Stimulated activated CD4-positive, alpha-beta T cell treated with anti-CD3 and anti-CD28 coated beads, Interleukin-15, amount 100 ng/mL, for 48 hours (primary cell): ENCODE measurements at places on chromosomes 7 and 10.

- DNase-seq = no peak
Measured at GRCh38 chr7:91005841-91006240, 258.4 kb upstream of the FZD1 start.

- DNase-seq = no peak
Measured at GRCh38 chr7:40915071-40915470, 780.3 kb downstream of the SUGCT start.

GRCh38 chr10:86849181-86849894 is 92.9 kb downstream of the BMPR1A start:
- no peak for DNase-seq

DNA sequence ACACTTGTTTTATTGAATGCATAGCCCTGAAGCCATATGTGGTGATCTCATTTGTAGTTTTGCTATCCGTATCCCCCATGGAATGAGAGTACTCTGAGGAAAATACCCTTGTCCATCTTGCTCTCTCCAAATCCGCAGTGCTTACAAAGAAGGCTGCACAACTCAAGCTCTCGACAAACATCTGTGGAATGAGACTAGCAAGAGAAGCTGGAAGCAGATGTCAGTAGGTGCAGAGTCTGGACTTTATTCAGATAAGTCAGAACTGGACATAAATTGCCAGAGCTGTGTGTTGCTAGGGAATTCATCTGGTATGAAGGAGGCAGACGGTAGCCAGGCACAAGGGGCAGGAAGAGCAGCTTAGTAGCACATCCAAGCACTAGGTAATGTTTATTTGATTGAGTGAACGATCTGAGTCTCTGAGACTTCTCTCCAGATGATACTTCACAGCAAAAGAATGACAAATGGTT is 1046.2 kb downstream of the XPNPEP1 start:
- no peak for DNase-seq

GRCh38 chr7:155287284-155287935 is 10.3 kb upstream of the INSIG1 start:
- no peak for DNase-seq

- DNase-seq = no peak
Measured at GRCh38 chr10:117946525-117947070, 100.1 kb downstream of the RAB11FIP2 start.

DNA sequence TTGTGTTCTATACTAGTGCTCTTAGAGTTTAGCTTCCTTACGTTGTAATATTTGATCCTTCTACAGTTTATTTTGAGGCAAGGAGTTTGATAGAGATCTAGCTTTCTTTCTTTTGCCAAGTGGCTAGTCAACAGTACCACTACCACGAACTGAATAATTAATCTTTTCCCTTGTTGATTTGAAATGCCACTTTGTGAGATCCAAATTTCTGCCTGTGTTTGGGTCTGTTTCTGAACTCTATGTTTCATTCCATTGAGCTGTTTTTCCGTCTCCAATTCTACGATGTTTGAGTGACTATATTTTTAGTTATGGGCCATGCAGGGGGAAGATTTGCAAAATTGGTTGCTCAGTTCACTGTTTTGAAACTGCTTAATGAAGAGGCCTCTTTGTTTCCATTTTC is 134.7 kb downstream of the KIAA1217 start:
- DNase-seq = no peak

- no peak for DNase-seq
Measured at GRCh38 chr7:25664593-25664992, 436.3 kb upstream of the NPVF start.

GRCh38 chr7:69992938-69993337 is 394.7 kb downstream of the AUTS2 start:
- no peak for DNase-seq

DNA sequence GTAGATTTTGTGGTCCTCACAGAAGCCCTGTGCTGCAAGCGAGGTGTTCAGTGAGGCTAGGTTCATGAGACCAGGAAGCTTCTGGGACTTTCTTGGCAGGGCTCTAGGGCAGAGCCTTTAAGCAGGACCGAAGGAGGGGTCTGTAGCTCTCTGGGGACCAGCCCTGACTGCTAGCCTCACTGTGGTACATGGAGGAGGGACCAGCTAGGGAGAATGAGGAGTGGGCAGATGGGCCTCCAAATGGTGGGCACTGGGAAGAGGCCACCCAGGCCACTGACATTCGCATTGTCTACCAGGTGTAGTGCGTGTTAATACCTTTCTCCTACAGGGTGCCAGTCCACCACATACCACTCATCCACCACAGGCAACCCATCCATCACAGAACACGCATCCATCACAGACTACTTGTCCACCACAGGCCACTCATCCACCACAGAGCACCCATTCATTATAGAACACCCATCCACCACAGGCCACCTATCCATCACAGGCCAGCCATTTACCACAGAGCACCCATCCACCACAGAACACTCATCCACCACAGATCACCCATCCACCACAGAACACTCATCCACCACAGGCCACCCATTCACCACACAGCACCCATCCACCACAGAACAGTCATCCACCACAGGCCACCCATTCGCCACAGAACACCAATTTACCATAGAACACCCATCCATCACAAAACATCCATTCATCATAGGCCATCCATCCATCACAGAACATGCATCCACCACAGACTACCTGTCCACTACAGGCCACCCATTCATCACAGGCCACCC is 31.6 kb upstream of the ZNF488 start:
- no peak for DNase-seq

GRCh38 chr10:90856964-90857634 is 740 bp downstream of the HTR7 start:
- DNase-seq = no peak

GRCh38 chr7:44960011-44960580 is 18.7 kb downstream of the MYO1G start:
- DNase-seq = no peak

DNA sequence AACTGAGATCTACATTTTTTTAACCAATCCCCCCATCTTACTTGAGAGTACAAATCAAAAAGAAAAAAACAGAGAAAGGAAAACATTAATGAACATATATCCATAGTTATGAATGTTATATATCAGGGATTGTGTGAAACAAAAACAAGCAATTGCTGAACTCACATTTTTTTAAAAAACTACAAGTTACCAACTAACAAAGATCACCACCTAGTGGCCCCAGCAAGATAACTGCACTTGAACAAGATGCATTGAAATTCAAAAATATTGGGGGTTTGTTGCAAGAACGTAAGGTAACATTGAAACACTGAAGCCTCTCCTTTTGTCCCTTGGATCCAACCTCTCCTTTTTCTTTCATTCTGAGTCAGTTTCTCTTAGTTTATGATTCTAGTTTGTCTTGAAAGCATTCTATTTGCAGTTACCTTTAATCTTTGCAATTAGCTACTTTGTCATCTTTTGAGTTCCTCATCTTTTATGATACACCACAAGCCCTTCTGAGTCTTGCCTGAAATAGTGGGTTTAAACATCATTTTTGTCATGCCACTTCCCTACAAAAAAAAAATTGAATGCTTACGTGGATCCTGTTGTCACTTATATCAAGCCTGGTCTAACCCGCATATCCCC is 87.3 kb upstream of the TES start:
- no peak for DNase-seq

GRCh38 chr7:139294951-139295575 is 46.1 kb upstream of the FMC1 start:
- no peak for DNase-seq

DNA sequence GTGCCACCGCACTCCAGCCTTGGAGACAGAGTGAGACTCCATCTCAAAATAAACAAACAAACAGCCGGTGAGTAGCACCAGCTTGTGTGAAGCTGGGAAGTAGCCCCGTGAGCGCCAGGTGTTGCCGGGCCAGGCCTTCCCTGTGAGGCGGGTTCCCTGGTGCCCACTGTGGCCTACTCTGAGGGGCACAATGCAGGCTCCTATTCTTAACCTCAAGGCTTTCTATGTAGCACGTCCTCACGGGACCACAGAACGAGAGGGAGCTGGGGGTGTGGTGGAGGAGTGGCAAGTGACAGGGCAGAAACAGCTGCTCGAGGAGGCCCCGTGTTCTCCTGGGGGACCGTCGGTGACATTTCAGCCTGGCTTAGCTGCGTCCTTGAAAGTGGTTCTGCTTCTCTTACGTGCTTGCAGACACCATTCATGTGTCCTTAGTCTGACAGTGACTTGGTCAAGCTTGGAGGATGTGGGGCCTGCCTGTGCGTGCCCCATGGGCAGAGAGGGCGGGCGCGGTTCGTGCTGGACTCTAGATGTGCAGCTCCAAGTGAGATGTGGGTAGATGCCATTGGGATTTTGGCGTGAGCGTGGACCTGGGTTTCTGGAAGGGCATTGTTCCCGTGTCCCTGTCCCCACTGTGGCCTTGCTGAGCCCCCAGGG is 116.6 kb downstream of the NKX6-2 start:
- DNase-seq = no peak

DNA sequence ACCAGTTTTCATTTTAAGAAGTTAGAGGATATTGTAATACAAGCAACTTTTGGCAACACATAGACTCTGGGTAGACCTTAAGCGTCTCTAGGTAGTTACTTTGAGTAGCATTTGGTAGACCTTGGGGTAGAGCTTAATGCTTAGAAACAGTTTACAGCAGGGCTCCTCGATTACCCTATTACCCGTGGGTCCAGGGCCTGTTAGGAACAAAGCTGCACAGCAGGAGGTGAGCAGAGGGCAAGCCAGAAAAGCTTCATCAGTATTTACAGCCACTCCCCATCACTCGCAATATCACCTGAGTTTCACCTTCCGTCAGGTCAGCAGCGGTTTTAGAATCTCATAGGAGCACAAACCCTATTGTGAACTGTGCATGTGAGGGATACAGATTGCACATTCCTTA is 173.5 kb downstream of the TSPAN12 start:
- no peak for DNase-seq

DNA sequence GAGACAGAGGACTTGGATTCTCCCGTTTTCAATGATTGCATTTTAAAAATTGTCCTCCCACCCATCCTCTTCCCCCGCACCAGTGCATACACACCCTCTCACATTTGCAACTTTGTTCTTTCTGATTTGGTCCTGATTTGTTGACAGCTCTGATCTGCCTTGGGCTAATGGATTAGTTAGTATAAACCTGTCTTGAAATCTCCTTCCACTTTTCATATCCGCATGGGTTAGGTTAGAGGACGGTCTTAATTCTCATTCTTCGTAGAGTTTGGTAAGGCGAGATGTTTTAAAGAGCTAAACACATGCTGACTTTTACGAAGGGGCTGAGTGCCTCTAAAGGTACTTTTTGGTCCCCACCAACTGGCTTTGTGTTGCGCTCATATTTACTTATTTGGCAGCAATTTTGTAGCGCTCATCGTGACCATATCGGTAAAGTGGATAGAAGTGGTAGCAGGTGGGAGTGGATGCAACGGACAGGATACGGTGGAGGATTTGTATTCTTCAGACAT is 1.1 kb downstream of the AHR start:
- DNase-seq = no peak

DNA sequence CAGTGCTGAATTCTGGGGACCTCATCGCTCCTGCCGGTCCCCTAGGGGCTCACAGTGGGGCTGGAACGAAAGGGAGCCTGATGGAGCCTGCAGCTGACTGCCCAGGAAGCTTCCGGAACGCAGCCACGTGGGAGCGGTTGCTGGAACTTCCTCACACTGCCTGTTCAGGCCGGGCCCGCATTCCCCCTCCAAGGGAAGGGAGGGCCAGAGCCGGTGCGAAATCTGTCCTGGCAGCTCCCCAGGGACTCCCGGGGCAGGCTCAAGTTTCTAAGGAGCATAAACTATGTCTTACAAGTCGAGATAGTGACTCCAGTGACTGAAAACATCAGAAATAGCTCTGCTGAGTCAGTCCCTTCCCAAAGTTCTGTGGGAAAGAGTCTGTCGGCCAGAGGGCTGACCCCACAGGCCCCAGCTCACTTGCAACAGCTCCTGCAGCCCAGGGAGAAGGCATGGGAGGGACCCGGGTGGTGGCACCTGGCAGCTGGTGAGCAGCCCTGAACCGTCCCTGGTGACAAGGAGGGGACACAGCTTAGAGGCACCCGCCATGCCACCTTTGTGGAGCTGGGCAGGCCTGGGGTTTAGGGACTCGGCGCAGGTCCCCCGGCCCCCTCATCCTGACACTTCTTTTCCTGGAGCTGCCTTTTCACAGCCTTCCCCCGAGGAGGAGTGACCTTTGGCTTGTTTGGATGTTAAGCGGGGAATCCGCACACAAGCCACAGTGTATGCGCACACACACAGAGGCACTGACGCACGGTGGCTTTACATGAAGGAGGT is 47.6 kb downstream of the PDGFA start:
- DNase-seq = no peak

- no peak for DNase-seq
Measured at GRCh38 chr10:103166523-103166922, 26.5 kb downstream of the NT5C2 start.

DNA sequence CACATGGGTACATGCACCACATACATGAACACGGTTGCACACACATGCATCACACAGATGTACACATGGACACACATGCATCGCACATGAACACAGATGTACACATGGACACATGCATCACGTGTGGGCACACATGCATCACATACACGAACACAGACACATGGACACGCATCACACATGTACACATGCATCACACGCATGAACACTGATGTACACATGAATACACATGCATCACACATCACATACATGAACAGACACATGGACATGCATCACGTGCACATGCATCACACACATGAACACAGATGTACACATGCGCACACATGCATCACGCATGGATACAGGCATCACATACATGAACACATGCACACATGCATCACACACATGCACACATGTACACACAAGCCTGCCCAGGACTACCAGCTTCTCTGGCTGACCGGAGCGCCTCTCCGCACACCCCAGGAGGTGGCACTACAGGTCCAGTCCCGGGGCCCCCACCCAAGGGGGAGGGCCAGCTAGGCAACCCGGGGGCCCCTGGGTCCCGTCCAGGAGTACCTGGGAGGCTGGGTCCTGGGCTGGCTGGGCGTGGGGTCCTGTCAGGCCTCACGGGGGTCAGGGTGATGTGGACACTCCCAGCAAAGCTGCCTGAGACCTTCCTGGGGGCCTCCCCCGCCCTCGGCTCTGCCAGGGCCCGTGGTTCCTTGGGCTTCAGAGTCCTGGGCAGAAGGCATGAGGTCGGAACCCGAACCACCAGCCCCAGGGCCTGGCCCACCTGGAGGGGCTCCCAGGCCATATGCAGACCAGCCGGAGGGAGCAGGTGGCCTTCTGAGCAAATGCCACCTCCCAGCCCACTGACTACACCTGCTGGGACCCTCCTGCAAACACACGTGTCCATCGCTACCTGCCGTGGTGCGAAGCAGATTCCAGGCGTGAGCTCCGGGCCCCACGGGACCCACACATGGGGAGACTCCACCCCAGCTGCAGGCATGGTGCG is 19.6 kb downstream of the MICALL2 start:
- no peak for DNase-seq

GRCh38 chr10:71347587-71348395 is 28.7 kb downstream of the SLC29A3 start:
- DNase-seq = no peak
